Activated CD4-positive, CD25-positive, alpha-beta regulatory T cell (primary cell): ENCODE measurements at places on chromosomes 5 and 9.

DNA sequence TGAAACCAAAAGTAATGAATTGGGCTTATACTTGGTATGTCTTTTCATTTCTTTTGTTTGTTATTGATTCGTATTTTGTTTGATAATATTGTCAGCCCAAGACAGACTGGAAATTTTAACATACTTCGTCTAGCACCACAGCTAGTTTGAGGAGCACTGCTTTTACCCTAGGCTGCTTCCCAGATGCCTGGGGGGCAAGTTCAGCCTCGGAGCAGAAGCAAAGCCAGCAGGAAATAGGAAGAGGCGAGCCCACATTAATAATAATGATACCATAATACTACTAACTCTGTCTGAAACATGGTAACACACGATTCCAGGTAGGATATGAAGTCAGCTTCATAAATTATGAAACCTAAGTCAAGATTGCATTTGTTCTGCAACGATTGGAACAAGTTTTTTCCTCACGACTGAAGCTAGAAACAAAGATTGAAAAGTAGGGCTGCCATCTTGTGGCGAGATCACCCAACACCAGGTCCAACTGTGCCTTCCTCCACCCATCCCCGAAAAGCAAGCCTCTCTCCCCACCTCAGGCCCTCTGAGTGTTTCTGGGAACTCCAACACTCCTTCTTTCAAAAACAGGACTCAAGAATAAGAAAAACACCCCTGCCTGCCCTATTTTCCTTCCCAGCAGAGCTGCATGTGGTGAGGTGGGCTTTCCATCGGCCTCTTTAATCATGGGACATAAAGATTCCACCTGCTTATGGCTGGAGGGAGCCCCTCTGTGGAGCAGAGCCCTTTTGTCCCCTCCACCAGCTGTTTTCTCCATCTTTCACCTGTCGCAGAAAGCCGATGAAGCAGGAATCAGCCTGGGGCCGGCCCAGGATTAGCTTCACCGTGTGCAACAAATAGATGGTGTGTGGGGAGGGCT is 236.4 kb downstream of the CAAP1 start:
- no peak for DNase-seq

DNA sequence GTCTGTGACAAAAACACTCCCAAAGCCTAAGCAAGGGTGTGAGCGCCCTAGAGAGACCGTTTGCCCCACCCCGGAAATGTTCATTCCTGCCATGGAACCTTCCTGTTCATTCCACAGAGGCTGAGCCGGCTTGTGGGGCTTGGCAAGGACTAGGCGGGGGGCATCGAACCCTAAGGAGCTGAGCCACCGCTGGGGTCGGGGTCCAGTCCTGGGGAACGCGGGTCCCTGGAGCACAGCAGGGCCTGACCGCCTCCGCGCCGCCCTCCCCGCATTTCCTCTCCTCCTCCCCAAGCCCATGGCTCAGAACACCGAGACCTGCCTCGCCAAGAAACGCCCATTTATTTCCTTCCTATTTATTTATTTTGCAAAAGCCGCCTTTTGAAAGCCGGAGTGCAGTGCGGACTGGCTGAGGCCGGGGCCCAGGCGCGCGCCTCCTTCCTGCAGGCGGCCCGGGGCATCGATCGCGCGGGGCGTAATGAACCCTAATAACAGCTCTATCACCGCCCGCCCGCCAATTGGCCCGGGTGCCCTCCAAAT is 228.9 kb upstream of the IRX4 start:
- DNase-seq, result no peak

- DNase-seq, result no peak
Observed at GRCh38 chr5:31944684-31945445, 229.3 kb downstream of the GOLPH3 start.

- no peak for DNase-seq
Observed at GRCh38 chr5:54383941-54384340, 71.6 kb upstream of the HSPB3 start.

DNA sequence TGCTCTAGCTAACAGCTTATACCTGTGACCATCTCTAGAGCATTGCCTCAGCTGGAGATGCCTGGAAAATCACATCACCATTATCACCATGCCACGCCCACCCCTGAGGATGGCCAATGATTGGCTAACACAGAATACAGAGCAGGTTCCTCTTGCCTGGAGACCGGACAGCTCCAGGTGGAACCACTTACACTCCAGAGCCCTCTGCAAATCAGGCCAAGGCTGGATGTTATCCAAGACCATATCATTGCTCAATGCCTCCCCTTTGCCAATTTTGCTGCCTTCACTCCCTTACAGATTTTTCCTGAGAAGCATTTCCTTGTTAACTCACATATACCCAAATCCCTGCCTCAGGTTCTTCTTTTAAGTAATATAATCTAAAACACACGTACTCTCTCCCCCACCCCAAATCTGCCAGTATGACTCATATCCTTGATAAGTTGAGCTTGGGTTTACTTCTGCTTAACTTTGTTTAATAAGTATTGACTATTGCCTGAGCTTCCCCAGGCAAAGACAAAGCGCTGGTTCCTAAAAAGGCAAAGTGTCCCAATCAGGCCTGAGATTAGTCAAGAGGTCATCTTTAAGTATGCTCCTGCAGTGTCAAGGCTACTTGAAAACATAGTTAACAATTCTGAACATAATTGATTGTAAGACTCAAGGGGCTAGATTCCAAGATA is 309.6 kb downstream of the EPB41L4A start:
- DNase-seq, result no peak

- no peak for DNase-seq
Observed at GRCh38 chr9:130451509-130452388, 7.0 kb downstream of the ASS1 start.

GRCh38 chr5:89313804-89314588 is 431.0 kb upstream of the MEF2C start:
- DNase-seq, result no peak

GRCh38 chr9:134554373-134555093 is 87.1 kb upstream of the COL5A1 start:
- no peak for DNase-seq

DNA sequence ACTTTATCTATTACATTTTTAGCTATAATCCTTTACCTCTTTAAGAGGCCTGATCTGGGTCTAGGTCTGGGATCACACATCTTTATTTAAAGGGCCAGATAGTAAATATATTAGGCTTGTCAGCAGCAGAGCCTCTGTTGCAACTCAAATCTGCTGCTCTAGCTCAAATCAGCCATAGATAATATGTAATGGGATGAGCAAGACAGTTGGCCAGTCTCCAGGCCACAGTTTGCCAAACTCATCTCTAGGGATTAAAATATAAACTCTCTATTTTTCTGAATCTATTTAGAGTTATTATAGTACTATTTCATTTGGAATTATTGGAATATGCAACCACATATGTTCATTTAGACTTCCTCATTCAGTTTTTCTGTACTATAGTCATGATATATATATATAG is 115.9 kb upstream of the MINAR2 start:
- DNase-seq, result no peak

DNA sequence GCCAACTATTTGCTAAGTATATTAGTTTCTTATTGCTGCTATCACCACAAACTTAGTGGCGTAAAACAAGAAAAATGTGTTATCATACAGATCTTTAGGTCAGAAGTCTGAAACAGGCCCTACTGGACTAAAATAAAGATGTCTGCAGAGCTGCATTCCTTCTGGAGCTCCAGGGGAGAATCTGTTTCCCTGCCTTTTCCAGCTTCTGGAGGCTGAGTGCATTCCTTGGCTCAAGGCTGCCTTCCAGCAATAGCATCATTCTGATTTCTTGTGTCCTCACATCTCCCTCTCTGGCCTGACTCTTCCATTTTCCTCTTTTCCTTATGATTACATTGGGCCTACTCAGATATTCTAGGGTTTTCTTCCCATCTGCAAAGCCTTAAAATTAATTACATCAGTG is 15.9 kb downstream of the MAN2A1 start:
- no peak for DNase-seq

GRCh38 chr5:158819840-158820620 is 279.7 kb downstream of the EBF1 start:
- no peak for DNase-seq

DNA sequence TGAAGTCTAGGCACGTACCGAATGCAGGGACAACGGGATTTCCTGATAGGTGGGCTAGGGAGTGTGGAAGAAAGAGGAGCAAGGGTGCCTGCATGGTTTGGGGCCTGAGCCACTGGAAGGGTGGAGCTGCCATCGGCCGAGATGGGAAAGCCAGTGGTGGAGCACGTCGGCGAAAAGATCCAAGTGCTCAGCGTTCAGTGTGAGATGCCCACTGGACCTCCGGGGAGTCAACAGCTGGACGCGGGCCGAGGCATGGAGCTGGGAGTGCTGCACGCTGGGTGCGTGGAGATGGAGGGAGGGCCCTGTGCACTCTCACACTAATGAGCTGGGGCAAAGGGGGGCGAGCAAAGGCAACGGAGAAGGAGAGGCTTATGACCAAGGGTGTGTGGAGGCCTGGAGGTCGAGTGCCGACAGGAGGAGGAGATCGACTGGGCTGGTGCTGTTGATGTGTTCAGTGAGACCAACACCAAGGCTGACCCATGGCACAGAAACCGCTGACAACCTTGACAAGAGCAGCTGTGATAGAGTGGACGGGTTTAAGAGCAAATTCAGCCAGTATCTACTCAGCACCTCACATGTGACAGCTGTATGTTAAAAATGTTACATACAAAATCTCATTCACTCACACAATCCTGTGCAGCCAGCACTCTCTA is 85.7 kb downstream of the STK10 start:
- DNase-seq, result no peak

- no peak for DNase-seq
Observed at GRCh38 chr9:20402273-20402875, 219.9 kb downstream of the MLLT3 start.

DNA sequence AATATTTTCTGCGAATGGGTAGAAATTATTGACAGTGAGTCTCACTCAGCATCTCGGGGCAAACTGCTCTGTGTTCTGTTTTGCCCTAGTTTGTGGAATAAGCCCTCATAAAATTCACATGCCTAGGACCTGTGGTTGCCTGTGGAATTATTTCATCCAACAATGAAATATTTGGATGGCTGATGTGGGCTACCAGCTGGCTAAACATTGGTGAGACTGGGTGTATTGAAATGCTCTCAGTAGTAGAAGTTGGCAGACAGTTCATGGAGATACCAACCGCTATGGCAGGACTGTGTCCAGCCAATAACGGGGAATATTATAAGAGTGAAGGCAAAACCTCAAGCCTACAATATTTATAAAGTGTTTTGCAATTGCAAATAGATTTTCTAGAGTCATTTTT is 344.1 kb upstream of the RPS23 start:
- no peak for DNase-seq

DNA sequence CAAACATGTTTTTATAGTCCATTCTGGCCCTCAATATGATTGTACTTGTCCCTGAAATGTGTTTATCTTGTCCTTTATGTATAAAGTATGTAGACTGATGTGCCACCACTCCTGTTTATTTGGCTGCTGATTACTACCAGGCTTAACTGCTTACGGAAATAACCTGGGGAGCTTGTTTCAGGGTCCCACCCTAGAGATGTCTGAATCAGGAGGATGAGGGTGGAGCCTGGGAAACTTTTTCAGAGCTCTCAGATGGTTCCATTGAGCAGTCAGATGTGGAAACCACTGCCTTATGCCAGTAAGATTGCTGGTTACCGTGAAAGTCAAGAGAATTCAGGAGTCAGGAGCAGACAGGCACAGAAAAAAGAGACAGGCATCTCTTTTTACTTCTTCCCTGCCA is 19.2 kb downstream of the SLC23A1 start:
- no peak for DNase-seq

DNA sequence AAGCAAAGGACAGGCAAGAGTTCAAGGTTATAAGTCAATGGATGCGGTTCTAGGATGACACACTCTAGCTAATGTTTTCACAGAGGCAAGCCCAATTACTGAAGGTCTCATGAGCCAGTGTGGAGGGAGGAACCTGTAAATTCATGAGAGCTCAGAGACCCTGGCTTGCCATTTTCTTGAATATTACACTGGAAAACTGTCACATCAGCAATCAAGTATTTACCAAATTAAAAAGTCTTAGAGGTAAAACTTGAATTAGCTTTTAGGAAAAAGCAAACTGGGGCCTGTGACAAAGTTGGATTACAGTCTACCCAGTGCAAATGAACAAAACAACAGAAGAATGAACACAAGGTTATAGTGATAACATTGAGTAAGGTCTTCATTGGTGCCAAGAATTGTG is 636.9 kb upstream of the TLE4 start:
- DNase-seq, result no peak

DNA sequence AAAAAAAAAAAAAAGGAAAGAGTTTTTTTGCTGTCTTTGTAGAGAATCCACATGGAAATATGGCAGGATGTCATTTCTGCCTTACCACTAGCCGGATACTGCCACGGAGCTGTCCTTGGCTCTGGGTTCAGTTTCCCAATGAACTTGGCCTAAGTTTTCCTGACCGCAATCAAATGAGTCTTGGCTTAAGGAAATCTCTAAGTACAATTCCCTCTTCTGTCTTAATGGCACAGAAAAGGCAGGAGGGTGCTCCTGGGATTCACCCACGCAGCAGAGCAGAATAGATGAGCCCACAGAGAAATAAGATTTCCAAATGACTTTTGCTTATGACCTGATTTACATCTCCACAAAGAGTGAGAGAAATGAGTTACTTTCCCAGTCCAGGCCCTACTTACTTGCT is 284.0 kb upstream of the VLDLR start:
- no peak for DNase-seq

GRCh38 chr5:10921160-10921559 is 160.1 kb upstream of the DAP start:
- no peak for DNase-seq
